BJ (cell line): ENCODE measurements at places on chromosomes 12 and 14.

DNA sequence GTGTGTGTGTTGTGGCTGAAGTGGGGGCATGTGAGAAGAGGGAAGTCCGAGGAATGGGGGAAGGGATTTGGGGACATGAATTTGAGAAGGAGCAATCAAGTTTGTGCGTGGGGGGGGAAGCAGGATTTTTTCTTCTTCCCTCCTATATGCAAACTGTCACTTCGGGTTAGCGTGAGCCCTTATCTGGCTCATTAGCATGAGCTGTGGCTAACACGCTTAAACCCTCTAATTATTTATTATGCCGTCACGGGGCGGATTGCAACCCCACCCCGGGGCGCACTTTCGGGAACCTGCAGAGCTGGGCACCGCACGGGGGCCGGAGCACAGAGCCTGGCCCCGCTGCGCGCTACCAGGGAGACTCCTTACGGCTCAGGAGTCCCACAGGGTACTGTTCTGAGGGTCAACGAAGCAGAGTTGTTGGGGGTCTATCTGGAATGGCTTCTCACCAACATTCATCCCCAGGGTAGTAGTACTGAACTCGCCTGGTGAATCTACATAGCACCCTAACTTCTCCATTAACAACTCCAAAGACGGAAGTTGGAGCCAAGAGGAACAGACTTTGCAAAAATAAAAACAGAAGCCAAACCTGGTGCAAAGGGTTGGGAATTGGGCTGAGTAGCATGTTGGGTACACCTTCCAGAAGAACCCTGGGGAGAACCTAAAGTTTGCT is 6.4 kb upstream of the ASCL1 start:
- no peak for DNase-seq

GRCh38 chr12:119283310-119283709 is 51.2 kb upstream of the CCDC60 start:
- DNase-seq = no peak

DNA sequence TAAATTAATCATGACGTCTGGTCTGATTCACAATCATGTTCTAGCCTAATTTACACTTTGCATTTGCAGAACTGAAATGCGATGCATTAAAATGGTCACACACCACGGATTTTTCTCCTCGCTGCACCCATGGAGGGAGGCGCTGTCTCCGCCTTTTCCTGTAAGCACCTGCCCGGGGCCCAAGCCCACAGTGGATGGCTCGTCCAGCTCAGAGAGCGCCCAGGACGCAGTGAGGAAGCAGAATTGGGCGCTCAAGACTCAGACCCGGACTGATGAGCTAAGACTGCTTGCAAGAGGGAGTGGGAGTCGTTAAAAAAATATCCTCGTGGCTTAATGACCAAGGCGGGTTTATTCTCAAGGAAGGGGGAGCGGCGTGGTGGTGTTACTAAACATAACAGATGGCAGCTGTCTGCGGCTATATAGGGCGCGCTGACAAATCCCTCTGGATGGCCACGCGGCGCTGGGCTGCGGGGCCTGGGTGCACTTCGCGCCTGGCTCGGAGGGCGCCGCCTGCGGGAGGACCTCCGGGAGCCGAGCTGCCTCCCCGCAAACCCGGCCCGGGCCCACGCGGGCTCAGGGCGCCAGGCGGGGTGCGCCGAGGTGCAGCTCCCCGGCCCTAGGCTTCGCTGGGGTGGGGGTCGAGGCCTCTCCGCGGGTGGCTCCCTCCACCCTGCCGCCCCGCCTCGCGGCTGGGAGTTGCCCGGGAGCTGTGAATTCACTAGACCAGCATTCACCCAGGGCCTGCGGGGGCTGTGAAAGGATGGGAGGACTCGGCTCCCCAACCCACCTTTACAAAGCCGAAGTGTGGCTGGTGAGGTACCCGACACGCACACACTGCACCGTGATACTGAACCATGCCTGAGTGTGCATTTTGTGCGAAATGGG is 78.7 kb downstream of the PPM1A start:
- DNase-seq = no peak

GRCh38 chr14:89721956-89722355 is 232.6 kb downstream of the EFCAB11 start:
- no peak for DNase-seq

GRCh38 chr14:96176811-96177211 is 27.8 kb upstream of the BDKRB2 start:
- peak; percentile 68 for DNase-seq

DNA sequence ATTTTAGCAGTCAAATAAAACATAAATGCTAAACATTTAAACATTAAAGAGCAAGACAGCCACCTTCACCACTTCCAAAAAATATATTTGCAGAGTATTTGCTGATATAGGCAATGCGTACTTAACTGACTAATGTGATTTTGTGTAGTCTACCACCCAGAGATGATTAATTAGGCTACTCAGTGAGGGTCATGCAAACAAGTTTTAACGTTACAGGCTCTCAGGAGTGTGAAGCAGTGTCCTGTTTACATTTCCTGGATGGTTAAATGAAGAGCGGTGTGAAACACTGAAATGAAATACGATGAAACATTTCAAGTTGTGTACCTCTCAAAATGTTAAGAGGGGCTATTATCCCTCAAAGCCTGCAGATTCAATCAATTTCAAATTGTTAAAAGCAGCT is 165.8 kb upstream of the LRIG3 start:
- no peak for DNase-seq

- DNase-seq = no peak
Observed at GRCh38 chr12:132163041-132163910, 19.0 kb downstream of the NOC4L start.

- no peak for DNase-seq
Observed at GRCh38 chr14:49303946-49304516, 282.1 kb downstream of the RPS29 start.

GRCh38 chr12:114213055-114213581 is 192.8 kb downstream of the TBX5 start:
- DNase-seq = no peak

GRCh38 chr14:85038526-85039352 is 491.2 kb upstream of the FLRT2 start:
- DNase-seq = no peak

DNA sequence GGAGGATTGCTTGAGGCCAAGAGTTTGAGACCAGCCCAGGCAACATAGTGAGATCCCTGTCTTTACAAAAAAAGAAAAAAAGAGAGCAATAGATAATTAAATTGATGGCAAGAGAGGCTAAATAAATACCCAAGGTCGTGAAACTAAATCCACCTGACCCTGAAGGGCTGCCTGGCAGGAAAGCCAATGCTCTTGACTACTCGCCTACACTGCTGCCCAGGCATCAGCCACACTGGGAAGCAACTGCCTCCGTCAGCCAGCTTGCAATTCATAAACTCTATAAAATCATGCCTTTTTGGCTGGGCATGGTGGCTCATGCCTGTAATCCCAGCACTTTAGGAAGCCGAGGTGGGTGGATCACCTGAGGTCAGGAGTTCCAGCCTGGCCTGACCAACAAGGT is 31.7 kb upstream of the RASSF3 start:
- no peak for DNase-seq

DNA sequence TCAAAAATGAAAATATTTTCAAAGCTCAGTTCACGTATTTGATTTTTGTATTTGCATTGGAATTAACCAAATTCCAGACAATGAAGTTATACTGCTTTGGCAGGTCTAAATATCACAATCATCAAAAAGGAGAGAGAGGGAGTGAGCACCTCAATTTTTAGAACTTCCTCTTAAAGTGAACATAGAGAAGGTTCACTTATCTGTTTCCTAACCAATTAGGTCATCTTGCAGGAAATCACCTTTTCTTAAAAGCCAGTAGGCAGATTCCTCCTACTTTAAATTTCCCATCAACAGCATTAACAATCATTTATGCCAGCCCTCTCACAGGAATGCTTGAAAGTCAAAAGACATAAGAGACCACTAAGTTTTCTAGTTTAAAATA is 388.7 kb downstream of the ZFP36L1 start:
- DNase-seq = no peak

DNA sequence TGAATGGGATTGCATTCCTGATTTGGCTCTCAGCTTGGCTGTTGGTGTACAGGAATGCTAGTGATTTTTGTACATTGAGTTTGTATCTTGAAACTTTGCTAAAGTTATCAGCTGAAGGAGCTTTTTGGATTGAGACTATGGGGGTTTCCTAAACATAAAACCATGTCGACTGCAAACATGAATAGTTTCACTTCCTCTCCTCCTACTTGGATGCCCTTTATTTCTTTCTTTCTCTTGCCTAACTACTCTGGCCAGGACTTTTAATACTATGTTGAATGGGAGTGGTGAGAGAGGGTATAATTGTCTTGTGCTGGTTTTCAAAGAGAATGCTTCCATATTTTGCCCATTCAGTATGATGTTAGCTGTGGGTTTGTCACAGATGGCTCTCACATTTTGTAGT is 141.5 kb downstream of the CEP83 start:
- DNase-seq = no peak

GRCh38 chr14:96112032-96112431 is 72.9 kb downstream of the C14orf132 start:
- DNase-seq = no peak

DNA sequence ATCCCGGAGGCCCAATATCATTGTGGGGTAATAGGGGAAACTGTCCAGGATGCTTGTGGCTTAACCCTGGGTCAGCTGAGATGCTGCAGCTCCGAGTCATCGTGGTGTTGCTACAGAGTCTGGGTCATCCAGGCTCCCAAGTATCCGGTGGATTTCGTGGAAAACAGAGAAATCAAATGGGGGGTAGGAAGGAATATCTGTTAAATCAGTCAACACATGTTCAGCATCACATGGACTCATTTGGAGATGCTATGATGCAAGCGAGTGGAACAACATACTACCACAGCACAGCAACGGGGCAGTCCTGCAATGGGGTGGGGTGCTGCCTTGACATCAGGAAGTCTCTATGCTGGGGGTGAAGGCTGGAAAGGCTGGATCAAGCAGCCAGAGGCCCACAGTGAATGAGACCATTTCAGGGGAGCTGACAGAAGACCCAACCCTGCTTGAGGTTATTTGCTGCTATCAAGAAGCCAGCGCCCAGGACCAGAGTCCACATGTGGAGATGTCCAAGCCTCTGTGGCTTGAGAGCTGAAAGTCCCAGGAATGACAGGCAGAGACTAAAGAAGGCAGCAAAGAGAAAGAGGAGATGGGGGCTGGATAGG is 22.9 kb downstream of the VDR start:
- DNase-seq = peak; percentile 99

DNA sequence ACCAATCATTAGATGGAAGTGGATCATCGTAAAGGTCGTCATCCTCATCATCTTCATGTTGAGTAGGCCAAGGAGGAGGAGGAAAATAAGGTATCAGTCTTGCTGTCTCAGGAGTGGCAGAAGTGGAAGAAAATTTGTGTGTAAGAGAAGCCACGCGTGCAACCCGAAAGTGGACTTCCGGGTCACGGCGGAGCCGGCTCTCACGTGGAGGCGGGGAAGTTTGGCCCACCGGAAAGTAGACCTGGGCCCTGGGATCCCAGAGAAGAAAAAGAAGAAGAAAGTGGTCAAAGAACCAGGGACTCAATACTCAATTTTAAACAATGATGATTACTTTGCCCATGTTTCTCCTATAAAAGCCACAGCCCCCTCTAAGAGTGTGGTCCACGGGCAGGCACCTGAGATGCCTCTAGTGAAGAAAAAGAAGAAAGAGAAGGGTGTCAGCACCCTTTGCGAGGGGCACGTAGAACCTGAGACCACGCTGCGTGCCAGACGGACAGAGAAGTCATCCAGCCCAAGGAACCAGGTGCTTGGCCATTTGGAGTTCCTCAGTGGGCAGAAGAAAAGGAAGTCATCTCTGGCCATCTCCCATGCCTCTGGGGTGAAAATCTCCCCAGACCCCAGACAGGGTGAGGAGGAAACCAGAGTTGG is 365.8 kb downstream of the BCAT1 start:
- DNase-seq = no peak
